ENCODE measurements at places on chromosomes 4 and X.

DNA sequence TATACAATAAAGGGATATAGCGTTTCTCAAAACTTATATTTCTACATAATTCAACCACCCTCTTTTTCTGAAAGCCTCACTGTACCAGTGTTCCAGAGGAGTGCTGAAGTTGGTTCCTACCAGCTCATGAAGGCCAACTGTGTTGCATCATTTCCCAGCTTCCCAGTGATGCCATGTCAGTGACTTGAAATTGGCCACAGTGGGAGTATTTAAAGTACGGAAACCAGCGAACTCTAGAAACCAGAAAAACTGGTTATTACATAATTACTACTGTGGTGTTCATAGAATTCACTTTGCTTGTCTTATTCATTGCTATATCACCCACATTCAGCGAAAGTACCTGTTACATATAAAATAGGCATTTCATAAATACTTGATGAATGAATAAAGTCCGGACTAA lies 135.4 kb downstream of the GC start:
- DNase-seq: no peak

DNA sequence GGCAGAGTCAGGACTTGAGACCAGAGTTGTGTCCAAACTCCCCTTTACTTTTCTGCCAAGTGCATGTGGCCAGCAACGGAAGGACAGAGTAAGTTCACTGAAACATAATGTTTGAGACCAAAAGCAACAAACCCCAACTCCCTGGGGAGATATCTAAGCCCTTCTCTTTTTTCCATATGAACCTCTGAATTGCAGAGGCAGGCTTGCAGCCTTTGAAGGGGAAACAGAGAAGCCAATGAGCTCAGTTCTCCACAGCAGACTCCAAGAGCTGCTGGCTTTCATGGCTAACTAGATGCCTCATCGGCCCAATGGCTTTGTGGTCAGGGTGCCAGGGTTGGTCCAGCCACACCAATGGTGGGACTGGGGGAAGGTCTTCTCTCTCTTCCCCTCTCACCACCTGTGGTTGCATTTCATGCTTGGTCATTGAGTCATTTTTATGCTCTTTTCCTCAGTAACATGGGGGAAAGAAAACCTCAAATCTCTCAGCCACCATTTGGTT lies 34.0 kb downstream of the STARD8 start:
- DNase-seq: peak; percentile 20

GRCh38 chr4:158042591-158043030 lies 130.2 kb downstream of the GASK1B start:
- DNase-seq: peak; percentile 65

DNA sequence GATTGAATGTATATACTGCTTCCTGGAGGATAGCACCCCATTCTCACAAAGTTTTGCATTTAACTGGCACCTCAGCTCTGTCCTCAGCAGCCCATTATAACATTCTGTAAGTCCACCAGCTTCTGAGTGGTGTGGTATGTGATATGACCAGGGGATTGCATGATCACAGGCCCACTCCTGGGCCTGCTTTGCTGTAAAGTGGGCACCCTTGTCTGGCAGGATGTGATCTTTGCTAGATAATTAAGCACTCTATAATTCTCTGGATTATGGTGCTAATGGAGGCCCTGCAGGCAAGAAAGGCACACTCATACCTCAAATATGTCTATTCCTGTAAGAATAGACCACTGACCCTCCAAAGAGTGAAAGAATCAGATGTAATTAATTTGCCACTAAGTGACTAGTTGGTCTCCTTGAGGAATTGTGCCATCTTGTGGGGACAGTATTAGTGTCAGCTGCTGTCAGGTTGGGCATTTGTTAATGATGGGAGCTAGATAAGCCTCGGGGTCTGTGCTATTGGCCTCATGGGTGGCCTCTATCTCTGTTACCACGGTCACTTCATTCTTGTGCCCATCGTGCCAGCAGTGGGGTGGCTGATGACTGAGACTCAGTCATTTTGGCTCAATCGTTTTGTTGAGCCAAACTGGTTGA lies 2.2 kb upstream of the CFI start:
- peak; percentile 66 for DNase-seq

DNA sequence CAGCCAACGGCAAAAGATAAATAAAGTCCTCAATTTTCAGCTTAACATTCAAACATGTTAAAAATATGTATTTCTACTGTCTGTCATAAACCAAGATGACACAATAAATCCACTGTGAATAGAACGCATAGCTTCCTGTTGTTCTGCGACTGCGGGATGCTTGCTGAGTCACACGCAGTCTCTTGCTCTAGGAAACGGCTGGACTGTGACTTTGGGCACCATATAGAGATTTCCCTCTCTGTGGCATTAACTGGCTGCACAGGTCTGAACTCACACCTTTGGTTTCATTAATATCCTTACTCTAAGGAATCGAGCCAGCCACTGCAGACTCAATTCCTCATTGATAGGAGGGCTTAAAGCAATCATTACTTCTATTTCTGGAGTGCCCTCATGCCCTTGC lies 8.4 kb downstream of the BEND4 start:
- DNase-seq: no peak

GRCh38 chrX:17039826-17040225 lies 93.4 kb downstream of the REPS2 start:
- DNase-seq: no peak

DNA sequence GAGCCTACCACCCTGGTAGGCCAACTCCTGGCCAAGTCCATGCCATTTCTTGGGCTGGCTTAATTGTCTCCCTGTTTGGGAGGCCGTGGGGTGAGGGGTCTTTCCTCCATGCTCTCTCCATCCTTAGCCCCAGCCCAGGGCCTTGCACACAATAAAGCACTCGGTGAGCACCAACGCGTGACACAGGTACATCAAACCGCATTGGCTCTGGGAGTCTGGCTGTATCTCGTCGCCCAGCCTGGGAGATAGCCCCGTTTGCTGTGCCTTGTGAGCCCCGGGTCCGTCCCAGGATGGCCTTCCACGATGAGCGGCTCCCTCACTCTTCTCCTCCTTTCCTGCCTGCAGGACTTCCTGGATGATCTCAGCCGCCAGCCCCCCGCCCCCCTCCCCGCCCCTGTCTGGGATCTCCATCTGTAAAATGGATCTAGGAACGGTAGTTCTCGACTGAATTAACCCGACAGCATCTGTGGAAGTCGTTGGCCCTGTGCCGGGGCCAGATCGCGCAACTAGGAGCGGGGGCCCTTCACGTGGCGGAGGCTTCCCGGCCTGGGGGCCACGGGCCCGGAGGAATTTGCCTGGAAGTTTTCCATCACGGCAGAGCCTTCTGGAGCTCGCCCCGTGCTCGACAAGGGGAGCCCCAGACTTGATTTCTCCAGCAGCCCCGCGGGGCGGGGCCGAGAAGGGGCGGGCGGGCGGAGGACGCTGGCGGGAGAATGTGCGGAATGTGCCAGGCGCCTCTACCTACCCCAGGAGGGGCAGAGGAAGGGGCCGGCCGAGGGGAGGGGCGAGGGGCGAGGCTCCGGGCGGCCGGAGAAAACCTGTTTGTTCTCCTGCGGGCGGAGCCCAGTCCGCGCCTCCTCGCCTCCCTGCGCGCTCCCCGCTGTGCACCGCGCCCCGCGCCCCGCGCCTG lies at the start of gene ZNF185:
ZNF185 (plus strand) TSS at position 846 of the 910 bp plus-strand sequence. CDS start 16,423 bp downstream, outside the sequence.
- DNase-seq: no peak

- DNase-seq: no peak
Observed at GRCh38 chr4:14289708-14290107, 662.2 kb upstream of the BOD1L1 start.

GRCh38 chrX:20500171-20500865 lies 233.6 kb upstream of the RPS6KA3 start:
- DNase-seq: peak; percentile 24

- no peak for DNase-seq
Observed at GRCh38 chrX:108257556-108257955, 166.0 kb downstream of the ATG4A start.

All from mesenchymal stem cell (in vitro differentiated cells and primary cell).